ENCODE measurements at places on chromosomes 2 and 18.

DNA sequence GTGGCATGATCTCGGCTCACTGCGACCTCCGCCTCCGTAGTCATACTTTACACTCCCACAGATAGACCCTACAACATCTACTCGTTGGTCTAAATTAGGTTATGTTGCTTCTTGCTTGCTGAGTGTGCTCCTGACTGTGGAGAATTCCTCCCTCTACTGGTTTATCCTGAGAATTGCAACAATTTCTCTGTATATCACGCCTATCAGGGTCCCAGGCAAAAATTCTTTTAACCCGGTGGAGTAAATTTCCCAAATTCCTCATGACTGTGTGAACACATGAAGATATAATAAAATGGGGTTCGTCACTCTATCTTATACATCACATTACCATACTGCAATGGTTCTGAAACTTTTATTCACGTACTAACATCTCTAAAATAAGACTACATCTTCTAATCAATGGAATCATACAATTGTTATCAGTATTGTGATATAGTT lies 156.7 kb downstream of the EVA1A start:
- DNase-seq = peak; percentile 70

DNA sequence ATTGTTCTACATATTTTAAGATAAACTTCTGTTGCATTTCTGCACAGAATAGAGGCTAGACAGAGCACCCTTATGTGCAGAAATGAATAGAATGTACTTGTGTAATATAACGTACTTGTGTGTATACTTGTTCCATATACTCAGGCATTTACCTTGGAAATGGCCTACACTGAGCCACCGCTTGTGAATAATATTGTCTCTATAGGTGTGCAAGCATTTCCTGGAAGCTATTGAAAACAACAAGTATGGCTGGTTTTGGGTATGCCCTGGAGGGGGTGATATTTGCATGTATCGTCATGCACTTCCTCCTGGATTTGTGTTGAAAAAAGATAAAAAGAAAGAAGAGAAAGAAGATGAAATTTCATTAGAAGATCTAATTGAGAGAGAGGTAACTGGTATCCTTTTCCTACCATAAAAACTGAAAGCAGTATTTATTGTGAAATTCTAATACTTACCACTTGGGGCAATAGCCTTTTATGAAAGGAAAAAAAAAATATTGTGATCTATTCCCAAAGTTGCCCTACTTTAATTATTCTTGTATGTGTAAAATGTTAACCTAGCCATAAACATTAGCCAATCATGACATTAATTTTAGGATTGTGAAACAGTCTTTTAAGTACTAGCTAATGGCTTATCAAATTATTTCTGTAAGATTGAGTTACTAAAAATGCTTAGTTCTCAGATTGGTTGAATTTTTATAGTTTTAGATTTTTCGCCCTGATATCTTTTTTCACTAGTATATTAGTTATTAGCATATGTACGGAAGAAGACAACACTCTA lies 18.0 kb downstream of the ZC3H15 start:
- peak; percentile 50 for DNase-seq

- no peak for DNase-seq
Observed at GRCh38 chr2:139867601-139868226, 1087.5 kb upstream of the NXPH2 start.

DNA sequence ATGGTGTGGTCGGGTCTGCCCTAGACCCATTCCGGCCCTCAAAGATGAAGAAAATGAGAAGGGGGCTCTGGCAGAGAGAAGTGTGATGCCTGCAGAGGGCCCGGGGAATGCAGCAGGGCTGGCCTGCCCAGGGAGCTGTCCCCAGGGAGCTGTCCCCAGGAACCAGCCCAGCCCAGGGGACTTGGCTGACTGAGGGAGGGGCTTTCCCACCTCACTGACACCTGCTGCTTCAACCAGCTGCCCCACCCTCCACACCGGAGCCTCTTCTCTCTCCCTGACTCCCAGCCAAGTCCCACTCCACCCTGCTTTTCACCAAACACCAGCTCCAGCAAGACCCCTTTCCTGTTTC lies 111.2 kb downstream of the STPG4 start:
- DNase-seq = no peak

GRCh38 chr2:174326161-174327020 lies 8.4 kb upstream of the SP9 start:
- no peak for DNase-seq

DNA sequence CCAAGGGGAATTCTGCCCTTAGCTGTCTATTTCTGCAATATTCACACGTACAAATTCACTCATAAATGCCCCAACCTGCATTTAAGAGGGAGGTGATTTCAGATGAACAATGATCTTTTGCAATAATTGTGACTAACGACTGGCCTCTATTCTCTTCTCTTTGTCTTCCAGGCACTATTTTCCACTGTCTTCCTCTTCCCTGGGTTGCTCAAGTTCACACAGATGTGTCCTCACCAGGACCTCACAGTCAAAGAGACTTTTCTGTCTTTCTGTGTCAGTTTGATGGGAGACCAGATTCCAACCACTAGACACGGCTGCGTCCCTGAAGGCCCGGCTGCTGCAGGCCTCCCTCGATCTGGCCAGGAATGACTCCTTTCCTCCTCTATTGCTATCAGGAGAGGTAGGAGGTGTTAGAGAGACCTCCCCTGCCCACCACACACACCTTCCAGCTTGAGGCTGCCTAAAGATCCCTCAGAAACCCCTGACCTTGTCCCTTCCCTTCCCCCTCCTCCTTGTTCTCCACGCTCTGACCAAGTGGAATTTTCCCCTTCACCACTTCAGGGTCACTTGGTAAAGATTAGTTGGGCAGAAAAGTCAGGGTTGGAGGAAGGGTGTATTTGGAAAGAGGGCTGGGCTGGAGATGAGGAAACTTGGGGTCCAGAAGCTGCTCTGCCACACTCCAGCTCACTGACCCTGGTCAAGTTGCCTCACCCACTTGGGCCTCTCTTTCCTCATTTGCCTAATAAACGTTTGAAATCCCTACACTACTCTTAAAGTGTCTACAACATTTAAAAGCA lies 109.2 kb upstream of the COPS8 start:
- no peak for DNase-seq

DNA sequence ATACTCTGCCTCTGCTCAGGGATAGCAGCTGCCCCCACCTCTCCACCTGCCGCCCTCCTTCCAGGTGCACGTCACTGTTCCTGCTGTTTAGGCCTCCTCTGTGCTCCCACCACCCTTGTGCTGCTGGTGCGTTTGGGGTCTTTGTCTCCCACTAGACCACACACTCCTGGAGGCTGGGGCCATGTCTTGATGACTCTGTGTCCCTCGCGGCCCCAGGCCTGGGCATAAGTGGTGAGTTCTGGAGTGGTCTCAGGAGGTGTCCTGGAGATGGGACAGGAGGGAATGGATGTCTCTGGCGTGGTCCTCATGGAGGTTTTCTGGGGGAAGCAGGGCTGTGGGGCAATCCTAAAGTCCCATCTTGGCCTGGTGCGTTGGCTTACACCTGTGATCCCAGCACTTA lies 132.1 kb downstream of the TFCP2L1 start:
- DNase-seq = no peak

DNA sequence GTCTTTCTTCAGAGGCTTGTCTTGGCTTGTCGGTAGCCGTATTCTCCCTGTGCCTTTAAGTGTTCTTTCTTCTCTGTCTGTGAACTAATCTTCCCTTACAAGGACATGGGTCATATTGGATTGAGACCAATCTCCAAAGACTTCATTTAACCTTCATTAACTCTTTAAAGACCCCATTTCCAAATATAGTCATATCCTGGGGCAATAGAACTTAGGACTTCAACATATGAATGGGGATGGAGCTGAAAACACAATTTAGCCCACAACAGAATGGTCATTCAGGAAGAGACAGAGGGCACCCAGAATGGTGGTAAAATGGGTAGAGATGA lies 82.1 kb upstream of the TANK start:
- DNase-seq = no peak

DNA sequence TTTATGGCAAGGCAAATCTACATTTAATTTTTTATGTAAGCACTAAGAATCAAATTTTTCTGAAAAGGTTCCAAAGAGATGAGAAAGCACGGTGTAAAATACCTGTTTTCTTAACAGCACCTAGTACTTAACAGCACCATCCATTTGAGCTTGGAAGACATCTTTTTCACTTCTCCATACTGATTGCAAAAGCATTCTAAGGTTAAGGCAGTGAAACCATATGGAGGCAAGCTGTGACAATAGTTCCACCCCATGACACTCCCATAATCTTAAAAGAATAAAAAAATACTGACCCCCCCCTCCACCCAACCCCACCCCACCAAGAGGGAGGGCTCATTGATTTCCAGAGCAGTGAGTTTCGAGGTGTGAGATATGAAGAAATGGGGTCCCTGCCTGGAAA lies 60.6 kb downstream of the ZCCHC2 start:
- DNase-seq = no peak

- peak; percentile 7 for DNase-seq
Observed at GRCh38 chr18:21914739-21915319, 174.2 kb downstream of the MIB1 start.

- DNase-seq = no peak
Observed at GRCh38 chr18:44393406-44393805, 287.3 kb upstream of the SETBP1 start.

DNA sequence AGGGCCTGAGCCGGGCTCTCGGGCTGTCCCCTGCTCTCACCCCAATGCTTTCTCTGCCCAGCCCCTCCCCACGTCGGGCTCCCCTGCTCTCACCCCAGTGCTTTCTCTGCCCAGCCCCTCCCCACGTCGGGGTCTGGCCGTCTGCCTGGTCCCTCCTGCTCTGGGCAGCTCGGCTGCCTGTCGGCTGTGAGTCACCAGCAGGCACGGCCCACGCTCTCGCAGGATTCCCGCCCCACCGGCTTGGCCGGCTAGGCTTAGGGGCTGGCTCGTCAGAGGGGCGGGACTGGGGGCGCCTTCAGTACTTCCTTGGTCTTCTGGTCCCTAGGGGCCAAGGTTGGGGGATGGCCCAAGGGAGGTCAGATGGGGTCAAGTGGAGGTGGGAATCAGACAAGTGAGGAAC lies 3.3 kb downstream of the BOK start:
- no peak for DNase-seq

GRCh38 chr2:217919204-217919603 lies 83.6 kb downstream of the TNS1 start:
- no peak for DNase-seq

DNA sequence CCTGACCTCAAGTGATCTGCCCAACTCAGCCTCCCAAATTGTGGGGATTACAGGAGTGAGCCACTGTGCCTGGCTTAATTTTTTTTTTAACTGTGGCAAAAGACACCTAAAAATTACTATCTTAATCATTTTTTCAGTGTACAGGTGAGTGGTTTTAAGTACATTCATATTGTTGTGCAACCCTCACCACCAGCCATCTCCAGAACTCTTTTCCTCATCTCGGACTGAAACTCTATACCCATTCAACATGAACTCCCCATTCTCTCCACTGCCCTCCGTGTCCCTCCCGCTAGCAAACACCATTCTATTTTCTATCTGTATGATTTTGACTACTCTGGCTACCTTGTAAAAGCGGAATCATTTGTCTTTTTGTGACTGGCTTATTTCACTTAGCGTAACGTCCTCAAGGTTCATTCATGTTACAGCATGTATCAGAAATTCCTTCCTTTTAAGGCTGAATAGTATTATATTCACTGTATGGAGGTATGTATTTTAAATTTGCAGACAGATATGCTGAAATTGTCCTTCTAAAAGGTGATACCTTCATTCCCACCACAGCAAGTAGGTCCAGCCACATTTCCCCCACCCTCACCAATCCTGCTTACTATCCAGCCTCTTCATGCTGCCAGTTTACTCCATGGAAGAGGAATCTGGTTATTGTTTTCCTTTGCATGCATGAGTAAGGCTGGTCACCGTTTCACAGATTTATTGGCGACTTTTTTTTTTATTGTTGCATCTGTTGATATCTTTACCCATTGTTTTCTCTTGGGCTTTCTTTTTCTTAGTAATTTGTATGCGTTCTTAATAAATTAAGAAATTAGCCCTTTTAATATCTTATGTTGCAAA lies 40.6 kb upstream of the ANXA4 start:
- DNase-seq = no peak

DNA sequence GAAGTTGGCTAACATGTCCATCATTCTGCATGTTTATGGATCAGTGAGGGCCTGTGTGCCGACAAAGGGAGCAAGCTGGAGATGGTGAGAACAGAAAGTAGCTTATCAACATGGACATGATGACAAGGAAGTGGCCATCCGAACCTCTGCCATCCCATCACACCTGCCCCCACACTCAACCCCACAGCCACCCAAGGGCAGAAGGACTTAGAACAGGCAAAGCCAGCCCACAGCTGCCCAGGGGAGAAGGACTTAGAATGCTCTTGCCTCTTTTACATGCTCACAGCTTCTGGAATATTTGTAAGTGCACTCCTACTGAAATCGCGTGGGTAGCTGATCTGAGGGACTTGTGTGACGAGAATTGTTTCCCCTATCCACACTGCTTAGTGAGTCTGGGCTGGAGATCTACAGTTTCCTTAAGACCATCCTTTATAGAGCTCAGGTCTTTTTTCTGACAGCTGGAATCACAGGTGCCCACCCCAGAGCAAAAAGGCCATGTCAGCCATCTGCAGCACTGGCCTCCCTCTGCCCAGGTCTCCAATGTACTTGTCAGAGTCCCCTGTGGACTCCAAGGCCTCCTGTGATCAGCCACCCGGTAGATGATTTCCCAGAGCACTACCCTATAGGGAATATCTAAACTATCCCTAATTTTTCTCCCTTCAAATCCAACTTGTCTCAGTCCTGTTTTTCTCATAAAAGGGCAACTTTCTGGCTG lies 154.1 kb downstream of the SMAD7 start:
- no peak for DNase-seq

DNA sequence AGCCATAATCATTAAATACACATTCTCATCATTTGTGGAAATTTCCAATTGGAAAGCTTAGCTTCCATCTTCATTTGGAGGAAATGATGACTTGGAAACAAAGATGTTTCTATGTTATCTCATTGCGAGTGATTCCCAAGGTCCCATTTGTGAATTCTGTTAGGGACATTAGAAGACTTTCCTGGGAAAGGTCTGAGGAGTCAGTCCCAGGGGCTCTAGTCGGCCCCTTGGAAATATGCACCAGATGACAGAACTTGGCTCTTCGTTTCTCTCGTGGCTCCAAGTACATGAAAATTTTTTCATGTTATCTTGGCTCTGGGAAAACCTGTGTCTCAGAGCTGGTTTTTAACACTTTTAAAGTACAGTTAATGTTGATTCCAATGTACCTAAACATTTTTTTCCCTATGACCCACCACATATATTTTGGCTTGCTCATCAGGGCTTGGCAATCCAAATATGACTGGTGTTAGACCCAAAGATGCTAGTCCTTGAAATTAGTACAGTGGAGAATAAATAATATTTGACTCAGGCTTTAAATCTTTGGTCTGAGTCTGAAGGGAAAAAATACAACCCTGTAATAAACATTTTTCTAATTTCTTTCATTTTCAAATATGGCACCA lies 15.4 kb upstream of the CAVIN2 start:
- no peak for DNase-seq

DNA sequence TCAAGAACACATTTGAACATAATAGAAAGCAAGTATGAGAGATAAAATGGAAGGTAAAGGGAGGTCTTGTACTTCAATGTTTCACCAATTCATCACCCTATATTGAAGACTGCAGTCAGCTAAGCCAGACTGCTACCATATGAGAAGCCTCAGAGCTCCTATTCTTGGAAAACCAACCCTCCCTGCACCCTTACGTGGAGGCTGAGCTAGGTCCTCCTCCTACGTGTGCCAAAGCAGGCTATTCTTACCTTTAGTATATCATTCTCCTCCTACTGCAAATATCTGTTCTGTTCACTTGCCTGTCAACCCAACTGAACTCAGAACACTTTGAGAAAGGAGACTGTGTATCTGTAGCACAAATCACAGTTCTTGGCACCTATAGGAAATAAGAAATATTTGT lies 255.8 kb upstream of the HNRNPA3 start:
- no peak for DNase-seq
